Daoy (cell line): ENCODE measurements at places on chromosomes 2 and 18. TPM values are rescaled to one million over a fixed set of nuclear protein-coding genes. Genes with fewer than 3 reads are reported as not detected.

DNA sequence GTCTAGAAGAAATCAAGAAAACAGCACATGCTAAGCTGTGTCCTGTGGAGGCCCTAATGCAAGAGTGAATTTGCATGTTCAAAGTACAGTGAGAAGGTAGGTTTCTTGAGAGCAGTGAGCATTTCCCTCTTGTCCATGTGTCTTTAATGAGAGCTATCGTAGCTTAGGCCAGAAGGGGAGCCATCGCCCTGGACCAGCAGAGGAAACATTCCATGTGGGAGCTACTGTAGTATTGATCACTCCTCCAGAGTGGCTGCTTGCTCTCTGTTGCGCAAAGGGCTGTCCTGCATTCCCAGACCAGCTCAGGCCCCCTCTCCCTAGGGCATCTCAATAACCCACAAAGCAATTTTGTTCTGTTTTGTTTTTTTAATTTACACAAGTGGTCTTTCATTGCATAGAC is 950.1 kb downstream of the CNTNAP5 start:
- DNase-seq, result no peak

- peak; percentile 68 for DNase-seq
These were observed 147.8 kb downstream of the TMEM18 start for GRCh38 chr2:529424-529823.

DNA sequence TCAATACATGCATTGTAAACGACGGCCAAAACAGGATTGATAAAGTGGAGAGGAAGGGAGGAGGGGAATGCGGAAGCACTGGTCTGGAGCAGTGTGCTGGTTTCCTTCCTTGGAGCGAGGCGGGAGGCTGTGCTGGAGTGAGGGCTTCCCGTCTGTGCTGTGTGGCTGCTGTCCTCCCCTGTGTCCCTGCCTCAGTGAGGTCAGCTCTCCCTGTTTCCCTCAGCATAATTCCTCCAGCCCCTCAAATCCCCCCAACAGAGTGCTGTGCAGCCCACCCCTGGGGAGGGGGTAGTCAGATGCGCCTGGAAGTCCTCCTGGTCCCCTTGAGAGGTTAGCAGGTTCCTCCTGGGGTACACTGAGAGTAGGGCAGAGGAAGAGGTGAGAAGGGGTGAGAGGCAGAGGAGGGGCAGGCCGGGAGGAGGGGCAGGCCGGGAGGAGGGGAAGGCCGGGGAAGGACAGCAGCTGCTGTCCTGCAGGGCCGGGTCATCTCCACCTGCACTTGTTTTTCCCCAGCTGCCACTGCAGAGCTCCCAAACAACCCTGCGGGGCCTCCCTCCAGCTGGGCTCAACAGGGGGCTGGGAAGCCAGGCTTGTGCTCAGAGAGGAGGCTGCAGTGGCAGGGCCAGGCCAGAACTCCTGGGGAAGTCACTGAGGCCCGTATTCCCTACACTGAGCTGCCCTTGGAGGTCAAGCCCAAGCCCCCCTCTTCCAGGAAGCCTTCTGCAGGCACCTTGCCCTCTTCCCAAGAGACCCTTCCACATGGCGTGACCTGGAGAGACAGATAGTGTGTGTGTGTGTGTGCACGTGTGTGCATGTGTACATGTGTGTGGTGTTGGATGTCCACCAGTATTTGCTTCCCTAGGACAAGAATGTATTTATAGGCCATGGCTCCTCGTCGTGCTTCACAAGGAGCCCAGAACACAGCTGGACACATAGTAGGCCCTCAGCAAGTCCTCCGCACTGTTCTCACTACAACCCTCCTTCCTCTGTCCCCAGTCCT is 13.2 kb upstream of the ATP6V1B1 start:
- peak; percentile 1 for DNase-seq

DNA sequence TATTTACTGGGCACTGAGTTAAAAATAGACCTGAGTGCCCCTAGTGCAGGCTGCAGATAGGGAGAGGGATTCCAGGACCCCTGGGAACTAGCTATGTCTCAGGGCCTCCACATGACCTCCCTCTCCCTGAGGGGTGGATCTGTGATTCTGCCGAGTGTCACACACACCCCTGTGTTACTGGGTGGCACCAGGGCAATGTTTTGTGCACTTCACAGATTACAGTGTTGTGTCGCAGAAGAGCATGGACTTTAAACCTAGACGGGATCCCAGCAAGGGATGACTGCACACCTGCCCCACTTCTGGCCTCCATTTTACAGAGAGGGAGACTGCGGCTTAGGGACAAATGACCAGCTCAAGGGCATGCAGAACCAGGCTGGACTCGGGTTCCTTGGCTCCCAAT is 65.6 kb downstream of the ZFP36L2 start:
- no peak for DNase-seq

GRCh38 chr2:237702441-237703391 is 75.3 kb downstream of the LRRFIP1 start:
- peak; percentile 76 for DNase-seq

DNA sequence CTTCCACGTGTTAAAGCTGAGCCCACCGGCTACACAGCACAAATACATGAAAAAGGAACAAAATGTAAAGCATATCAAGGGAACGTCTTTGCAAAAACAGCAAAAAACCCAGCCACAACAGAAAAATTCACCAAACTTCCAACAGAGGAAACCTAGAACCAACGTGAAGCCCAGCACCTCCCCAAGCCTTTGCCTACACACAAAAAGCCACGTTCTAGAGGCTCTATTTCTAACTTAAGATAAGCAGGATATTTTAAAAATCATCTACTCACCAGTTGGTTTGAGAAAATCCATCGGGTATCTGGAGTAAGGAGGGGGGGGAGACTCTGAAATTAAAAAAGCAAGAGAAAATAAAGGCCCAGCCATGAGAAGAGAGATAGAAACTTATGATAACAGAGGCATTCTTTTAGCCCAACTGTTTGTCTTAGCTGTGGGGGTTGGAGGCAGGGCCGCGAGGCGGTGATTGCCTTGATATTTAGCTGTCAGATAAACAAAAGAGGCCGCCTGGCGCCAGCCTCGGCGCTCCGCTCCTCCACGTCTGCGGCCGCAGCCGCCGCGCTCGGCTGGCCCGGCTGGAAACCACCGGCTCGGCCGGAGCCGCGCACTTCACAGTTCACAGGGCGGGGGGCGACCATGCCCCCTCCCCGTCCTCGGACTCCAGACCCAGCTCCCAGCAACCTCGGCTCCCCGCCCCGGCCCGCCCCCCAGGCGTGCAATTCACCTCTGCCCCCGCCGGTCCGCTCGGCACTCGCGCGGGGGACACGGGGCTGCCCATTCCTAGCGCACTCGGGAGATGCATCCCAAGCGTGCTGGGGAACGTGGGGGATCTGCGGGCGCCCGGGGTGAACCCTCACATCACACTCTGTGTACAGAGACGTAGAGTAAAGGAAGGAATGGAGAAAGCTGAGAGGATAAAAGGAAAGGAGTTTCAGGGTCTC is 2.4 kb downstream of the SMAD7 start:
- peak; percentile 74 for DNase-seq

GRCh38 chr18:73503326-73503725 is 635.5 kb upstream of the NETO1 start:
- DNase-seq, result no peak

DNA sequence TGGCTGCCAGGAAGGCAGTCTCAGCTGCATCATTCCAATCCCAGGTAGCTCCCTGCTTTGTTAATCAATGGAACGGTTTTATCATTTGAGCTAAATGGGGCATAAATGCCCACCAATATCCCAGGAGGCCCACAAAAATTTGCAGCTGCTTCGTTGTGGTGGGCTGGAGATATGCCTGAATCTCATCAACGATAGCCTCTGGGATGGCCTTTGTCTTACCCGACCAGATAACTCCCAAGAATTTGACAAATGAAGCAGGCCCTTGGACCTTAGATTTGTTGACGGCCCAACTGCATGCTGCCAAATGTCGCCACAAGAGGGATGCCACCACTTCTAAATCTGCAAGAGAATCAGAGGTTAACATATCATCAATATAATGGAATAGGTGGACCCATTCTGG is 236.4 kb downstream of the MBD5 start:
- DNase-seq, result no peak

- peak; percentile 30 for DNase-seq
These were observed 29.4 kb upstream of the EIF2AK3 start for GRCh38 chr2:88656690-88657089.

DNA sequence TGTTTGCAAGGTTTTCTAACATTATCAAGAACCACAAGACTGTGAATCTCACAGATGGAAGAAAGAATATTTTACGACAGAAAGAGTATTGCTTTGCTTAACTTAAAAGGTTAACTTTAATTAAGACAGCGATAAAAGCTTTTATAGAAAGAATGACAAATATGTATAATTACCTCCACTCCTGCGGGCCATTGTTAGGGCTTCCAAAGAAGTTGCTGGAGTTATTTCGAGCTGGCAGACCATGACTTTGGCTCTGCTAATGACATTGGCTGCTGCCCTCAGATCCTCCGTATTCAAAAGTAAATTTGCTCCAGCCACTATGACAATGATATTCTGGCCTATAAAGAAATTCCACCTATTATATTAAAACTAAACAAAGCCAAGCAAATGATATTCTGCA is 47.3 kb downstream of the RBKS start:
- no peak for DNase-seq

- no peak for DNase-seq
These were observed 517.9 kb downstream of the PLCL1 start for GRCh38 chr2:198322275-198322674.

DNA sequence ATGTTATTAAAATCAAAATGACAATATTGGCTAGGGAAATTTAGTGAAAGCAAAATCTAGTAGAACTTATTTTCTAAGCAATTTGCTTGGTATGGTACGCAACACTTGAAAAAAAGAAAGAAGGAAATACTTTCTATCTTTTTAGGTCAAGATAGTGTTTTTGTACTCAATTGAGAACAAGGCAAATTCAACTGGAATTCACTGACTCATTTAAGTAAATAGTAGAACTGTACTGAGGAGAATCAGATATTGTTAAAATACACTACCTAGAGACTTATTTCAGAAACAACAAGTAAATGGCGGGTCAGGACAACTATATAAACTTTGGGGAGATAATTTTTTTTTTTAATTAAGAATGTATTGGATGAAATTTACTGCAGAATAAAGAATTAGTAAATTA is 18.9 kb downstream of the ZRANB3 start:
- no peak for DNase-seq

DNA sequence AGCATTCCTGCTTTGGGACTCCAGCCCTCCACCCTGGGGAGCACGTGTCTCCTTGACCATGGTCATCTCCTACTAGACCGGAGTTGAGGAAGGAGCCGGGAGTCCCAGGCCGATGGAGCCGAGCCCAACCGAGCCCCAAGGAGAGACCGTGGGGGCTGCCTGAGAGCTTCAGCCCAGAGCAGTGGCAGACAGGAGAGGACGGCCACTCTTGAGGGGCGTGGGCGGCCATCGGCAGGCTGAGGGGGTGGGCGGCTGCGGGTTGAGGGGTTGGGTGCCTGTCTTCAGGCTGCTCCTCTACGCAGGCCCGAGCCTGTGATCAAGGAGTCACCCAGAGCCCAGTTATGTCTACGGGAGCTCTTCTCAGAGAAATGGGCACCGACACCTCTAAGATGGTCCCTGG is 158.7 kb downstream of the PXDN start:
- no peak for DNase-seq

GRCh38 chr18:2656981-2657512 is 1.5 kb downstream of the SMCHD1 start:
- DNase-seq, result no peak

GRCh38 chr2:133522204-133522603 is 46.1 kb downstream of the NCKAP5 start:
- DNase-seq, result no peak

DNA sequence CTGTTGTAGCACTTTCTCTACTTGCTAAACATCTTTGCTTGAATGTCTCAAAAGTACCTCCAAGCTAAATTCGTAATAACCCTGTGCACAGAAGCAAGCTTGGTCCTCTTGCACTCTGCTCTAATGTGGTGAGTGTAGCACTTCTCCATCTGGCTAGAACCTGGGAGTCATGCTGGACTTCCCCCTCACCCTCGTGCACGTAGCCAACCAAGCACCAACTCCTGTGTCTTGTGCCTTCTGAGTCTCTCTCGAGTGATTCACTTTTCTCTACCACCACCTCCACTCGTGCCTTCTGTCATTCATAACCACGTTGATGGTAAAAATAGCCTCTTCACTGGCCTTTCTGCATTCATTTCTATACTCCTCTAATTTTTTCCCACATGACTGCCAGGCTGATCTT is 91.9 kb upstream of the KCNE4 start:
- no peak for DNase-seq

GRCh38 chr2:205689820-205690219 is 7.5 kb downstream of the NRP2 start:
- no peak for DNase-seq

- no peak for DNase-seq
These were observed 25.5 kb downstream of the TANC1 start for GRCh38 chr2:158993721-158994587.

GRCh38 chr2:192216336-192216735 is 21.6 kb upstream of the TMEFF2 start:
- no peak for DNase-seq

CYRIA gene
- 0.48 and 0.80 TPM in 2 replicates for total RNA-seq

NPPC gene
- total RNA-seq, result not detected in 2 replicates

EPG5 gene
- 6.2 TPM in 2 replicates for total RNA-seq

ACVR1 gene
- total RNA-seq, result 7.2 and 11.3 TPM in 2 replicates

MREG gene
- total RNA-seq, result 14.8 and 18.0 TPM in 2 replicates

CHRNG gene
- not detected in 2 replicates for total RNA-seq

HMSD gene
- total RNA-seq, result 0.06 TPM in 1 of 2 replicates, not detected in the other

NMUR1 gene
- 0.09 TPM in 1 of 2 replicates, not detected in the other for total RNA-seq

GAL3ST2 gene
- total RNA-seq, result not detected in 2 replicates

ACTG2 gene
- 0.18 and 0.74 TPM in 2 replicates for total RNA-seq

SAG gene
- not detected in 2 replicates for total RNA-seq

ARPC2 gene
- total RNA-seq, result 293 and 345 TPM in 2 replicates

CPSF3 gene
- total RNA-seq, result 95.6 and 164 TPM in 2 replicates

SLC66A2 gene
- 7.6 and 11.3 TPM in 2 replicates for total RNA-seq
